ENCODE measurements at places on chromosomes 7 and 10.

- no peak for DNase-seq
Observed at GRCh38 chr10:122232769-122233168, 38.3 kb upstream of the BTBD16 start.

GRCh38 chr7:102264367-102264891 lies 22.2 kb upstream of the SH2B2 start:
- DNase-seq: no peak

DNA sequence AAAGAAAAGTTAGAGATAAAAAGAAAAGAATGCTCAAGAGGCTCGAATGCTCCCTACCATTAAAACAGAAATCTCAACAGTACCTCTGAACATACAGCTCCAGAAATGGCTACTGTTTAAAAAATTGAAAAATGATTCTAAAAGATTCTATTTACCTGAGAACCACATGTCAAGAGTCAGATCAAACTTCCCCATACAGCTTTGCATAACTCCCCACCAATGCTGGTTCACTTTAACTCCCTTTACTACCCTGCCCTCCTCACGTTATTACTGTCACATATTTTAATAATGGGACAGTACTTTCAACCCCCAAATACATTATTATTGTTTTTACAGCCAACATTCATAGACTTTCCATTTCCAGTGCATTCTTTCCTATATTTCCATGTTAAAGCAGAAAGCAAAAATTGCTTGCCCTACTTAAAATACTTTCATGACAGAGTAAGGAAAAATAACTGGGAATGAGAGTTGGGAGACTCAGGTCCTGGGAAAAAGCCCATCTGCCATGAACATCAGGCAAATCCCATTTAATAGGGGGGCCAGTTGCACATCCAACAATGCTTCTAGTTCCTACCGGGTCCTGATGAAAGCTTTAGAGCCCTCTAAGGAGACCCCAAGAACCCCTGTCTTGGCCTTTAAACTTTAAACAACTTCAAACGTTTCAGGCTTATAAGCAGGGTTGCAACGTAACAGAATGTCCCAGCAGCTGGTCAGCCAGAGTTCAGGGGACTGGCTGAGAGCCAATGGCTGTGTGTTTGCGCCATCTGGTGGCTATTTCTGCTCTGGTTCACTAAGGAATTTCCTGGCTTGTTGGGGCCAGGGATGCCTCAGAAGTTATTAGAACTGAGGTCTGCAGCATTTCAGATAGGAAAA lies 247.4 kb downstream of the ELMO1 start:
- no peak for DNase-seq

DNA sequence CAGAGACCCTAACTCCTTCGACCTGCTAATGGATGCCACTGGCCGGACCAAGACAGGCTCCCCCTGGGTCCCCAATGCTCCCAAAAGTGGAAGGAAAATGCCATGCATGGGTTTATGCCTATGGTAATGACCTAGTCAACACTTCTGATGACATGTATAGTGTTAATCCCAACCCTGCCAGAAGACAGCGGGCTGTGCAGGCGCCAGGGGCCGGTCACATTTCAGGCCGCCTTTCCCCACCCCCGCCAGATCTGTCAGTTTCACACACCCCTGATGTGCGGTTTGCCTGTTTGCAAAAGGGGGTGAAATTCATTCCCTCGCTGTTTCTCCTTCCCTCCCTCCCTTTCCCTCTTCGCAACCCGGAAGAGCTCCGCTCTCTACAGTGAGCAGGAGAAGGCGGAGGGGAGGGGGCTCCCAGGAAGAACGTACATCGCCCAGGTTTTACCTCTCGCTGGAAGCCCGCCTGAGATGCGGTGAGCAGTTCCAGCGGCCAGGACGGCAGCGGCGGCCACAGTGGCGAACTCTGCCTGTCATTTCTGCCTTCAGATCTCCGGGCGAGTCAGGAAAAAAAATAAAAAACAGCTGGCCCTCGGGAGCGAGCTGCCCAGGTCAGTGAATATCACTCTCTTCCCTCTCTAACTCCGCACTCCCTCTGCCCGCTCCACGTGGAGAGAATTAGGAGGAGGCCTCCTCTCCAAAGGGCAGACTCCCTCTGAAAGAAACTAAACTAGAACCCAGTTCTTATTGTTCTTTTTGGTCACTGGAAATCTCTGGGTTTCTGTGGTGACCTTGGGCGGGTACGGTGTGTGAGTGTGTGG lies 9.4 kb upstream of the GATA3 start:
- no peak for DNase-seq

DNA sequence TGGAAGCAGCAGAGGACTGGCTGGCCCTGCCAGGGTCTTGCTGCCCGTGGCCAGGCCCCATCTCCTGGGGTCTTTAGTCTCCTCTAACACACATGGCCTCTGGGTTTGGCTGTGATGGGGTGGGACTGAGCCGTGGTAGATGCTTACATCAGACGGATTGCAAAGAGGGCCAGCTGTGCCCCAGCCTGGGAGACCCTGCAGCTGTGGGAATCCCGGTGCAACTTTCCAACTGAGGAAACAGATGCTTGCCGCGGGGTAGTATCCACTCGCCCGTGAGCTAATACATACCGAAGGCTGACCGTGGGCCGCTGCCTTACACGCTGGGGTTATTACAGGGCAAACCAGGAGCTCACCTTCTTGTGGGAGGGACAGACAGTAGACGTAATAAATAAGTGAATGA lies 24.1 kb upstream of the SH2B2 start:
- no peak for DNase-seq

DNA sequence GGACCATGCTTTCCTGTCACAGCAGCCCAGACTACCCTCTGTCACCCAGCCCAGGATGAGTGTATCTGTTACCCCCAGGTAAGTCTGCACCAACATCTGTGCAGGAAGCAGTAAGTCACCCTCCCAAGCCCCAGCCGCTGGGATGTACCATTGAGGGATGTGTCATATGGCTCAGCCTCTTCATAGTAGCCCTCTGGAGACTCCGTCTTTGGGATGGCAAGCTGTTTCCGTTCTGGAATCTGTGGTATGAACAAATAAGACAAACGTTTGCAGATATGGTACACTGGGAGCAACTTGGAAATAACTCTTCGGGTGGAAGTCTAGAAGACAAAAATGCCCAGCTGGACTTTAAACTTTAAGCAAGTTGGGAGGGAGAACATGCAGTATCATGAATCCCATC lies 81.3 kb downstream of the AFAP1L2 start:
- DNase-seq: no peak

DNA sequence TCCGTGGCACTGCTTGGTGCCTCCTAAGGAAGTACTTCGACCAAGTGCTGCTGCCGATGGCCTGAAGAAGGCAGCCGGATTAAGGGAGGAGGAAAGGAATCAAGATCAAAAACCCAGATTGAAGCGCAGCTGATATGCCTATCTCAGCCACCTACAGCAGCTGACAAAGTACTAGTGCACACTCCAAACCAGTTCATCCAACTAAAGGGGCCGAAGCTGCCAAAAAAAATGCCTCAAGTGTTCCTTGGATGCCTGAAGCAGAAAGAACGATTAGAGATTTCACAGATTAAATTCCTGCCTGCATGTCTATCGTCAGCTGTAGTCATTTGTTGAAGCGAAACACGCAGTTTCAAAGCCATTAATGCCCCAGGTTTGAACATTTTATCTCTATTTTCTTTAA lies 65.7 kb downstream of the TNRC18 start:
- no peak for DNase-seq

- DNase-seq: no peak
Observed at GRCh38 chr7:106561151-106561550, 99.8 kb downstream of the CCDC71L start.

- no peak for DNase-seq
Observed at GRCh38 chr10:43409385-43410109, 561 bp upstream of the HNRNPF start.

DNA sequence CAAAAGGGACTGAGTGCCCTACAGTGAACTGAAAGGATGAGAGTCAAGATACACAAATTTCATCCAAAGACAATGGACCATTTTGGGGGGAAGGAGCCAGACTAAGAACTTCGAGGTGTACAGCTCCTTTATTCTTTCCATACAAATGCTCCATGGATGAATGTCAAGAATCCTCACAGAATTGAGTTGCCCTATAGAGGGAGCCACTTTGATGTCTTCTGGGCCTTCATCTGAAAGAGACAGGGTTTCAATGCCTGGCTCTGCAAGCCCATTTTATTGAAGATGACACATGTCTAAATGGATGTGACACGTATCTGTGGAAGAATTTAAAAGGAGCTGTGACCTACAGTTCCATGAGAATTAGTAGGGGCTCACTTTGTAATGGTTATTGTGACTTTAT lies 32.0 kb upstream of the NRG3 start:
- no peak for DNase-seq

GRCh38 chr7:32661501-32661900 lies 166.2 kb downstream of the AVL9 start:
- no peak for DNase-seq

DNA sequence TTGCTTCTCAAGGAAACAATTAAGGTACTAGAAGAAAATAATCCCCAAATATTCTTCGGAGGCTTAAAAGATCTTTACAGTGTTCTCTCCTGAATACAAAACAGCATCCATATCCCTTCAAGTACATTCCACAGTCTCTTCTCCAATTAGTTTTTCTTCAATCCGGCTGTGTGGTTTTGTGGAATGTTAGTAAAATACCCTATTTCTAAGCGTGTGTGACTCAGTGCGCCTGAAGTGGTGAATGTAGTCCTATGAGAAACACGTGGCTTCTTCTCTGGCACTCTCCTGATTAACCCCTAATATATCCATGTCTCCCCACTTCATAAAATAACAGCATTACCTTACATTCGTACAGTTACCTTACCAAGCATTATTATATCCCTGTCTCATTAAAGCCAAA lies 570.2 kb downstream of the ARL4A start:
- DNase-seq: no peak

GRCh38 chr7:122488241-122488640 lies 183.7 kb upstream of the FEZF1 start:
- no peak for DNase-seq

- DNase-seq: no peak
Observed at GRCh38 chr10:77494327-77494726, 143.3 kb downstream of the KCNMA1 start.

DNA sequence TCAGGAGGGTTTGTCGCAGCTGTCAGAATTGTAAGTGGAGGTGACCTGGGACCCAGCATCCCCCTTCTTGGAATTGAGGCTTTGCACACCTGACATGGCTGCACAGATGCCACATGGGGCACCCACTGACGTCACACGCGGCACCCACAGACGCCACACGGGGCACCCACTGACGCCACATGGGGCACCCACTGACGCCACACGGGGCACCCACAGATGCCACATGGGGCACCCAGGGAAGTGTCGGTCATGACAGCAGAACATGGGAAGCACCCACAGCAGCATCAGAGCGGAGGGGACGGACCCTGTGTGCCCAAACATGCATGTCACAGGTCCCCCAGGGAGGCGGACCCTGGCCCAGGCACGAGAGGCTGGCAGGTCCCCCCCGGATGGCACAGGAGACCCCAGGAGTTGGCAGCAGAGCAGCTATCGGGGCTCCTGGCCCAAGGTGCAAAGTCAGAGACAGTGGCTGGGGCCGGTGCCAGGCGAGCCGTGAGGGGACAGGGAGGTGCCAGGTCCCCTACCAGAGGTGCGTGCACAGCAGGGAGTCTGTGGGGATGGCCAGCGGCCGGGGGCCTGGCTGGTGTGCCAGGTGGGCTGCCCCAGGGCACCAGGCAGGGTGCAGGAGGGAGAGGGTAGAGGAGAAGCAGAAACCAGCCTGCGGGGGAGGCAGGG lies 21.1 kb downstream of the KNDC1 start:
- no peak for DNase-seq

- DNase-seq: no peak
Observed at GRCh38 chr7:130473289-130473688, 18.6 kb upstream of the MEST start.

GRCh38 chr10:90788968-90789367 lies 68.9 kb downstream of the HTR7 start:
- DNase-seq: no peak

- DNase-seq: no peak
Observed at GRCh38 chr7:2151801-2152612, 80.7 kb downstream of the MAD1L1 start.

DNA sequence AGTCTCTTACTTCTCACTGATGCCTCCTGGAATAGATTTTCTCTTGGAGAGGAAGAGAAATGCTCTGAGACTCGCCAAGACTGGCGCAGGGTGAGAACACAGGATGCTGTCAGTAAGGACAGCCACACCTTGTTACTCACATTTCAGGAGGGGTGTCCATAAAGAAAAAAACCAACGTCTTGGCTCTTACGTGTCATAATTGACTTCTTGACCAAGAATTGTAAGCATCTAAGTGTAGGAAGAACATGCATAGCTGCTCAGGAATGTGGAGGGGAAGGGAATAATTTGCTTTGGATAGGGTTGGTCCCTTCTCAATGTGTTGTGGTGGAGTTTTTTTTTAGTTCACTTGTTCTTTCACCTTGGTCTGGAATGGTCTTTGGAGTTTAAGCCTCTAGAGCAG lies 43.8 kb upstream of the ZNF438 start:
- no peak for DNase-seq

DNA sequence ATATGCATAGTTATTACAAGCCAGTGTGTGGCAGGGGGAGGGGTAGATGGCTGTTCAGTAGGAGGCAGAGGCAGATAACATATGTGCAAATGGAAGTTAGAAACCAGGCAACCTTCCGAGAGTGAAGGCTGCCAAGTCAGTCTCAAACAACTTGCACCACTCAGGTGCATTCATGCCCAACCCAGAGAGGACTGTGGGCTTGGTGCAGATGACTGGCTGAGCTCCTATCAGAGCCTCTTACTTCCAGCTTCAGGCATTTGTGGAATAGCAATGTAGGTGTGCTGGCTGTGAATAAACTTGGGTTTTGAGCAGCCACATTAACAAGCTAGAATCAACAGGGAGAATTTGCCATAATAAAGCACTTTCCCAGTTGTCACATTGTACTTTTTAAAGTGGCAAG lies 789.8 kb downstream of the PHTF2 start:
- DNase-seq: no peak

DNA sequence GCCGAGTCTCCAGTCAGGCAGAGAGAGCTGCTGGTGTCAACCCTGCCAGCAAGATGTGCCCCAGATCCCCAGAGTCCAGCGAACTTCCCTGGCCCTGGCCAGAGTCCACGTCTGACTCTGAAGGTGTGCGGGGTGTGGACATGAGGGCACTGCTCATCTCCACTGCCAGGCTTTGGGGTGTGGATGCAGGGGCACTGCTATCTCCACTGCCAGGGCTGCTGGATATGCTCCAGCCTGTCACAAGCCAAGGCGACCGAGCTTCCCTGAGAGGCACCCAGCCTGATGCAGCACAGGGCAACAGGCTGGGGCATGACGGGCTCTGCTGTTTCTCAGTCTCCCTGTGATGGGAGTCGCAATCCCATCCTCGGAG lies 596.8 kb downstream of the PTPRN2 start:
- DNase-seq: no peak

Measured in stimulated activated CD4-positive, alpha-beta T cell treated with anti-CD3 and anti-CD28 coated beads, TNF-alpha, amount 100 ng/mL, for 24 hours (primary cell).